ENCODE measurements at places on chromosomes 16 and 17.

- no peak for DNase-seq
Measured at GRCh38 chr17:63477480-63478440, 899 bp downstream of the ACE start.

GRCh38 chr16:50120711-50121110 lies 32.4 kb upstream of the TENT4B start:
- no peak for DNase-seq

DNA sequence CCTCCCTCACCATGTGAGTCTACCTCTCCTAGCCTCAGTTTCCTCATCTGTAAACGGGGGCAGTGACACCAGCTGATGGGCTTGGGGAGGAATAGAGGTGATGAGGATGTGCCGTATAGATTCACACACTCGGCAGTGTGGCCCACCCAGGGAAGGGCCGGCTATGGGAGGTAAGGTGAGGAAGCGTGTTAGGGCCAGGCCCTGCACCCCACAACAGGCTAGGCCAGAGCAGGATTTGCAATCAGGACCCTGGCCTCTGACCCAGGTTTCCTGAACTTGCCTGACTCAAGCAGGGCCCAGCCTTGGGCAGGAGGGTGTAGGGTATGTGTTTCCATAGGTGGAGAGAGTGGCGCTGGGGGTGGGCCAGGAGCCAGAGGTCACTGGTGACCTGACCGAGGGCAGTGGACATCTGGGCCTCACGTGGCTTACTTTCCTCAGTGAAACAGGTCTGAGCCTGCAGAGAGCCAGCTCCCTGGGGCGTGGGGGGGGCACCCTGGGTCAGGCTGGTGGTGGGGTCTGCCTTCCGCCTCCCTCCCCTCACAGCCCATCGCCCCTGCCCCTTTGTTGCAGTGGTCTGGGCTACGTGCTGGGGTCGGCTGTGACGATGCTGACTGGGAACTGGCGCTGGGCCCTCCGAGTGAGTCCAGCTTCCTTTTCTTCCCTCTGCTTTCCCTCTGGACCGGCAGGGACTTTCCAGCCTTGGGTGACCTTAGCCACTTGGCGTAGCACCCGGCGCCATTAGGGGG lies 12.8 kb downstream of the SPNS3 start:
- no peak for DNase-seq

DNA sequence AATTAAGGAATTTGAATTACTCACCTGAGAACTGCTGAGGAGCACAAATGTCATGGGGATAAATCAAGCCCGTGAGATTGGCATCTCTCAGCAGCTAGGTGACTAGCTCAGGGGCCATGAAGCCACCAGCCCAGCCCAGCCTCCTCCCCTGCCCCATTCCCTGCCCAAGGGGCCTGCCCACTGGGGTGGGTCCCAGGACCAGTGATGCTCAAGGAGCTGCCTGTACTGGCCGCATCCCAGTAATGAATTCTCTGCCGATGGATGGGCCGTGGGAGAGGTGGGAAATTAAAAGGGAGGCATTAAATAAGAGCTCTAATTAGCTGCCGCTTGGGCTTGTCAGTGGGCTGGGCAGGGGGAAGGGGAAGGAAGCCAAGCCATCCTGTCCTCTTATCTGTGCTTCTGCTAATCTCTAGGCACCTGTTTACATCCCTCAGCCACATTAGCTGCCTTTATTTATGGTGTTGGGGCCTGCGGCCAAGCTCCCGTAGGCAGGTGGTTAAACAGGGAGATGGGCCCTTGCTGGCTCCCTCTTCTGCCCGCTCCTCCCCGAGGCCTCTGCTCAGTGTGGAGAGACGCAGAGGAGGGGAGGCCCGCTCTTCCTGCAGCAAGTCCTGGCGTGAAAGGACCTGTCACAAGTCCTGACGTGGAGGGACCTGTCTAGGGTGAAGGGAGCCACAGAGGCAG lies 48.8 kb downstream of the PIPOX start:
- DNase-seq, result no peak

DNA sequence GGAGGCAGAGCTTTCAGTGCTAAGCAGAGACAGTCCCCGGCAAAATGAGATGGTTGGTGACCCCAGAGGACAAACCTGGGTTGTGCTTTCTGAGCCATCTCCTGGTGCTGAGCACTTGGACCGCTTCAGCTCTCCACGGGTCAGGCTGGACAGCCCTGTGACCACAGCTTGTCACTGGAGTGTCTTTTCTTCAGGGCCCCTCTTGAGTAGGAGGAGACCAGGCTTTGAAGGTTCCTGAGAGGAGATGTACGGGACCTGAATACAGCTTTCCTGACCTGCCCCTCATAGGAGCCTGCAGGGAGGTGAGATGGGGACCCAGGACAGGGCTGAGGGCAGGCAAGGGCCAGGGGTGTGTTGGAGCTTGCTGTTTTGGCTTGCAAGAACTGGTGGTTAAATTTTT lies 17.8 kb upstream of the ADGRG1 start:
- DNase-seq, result no peak

- DNase-seq, result no peak
Measured at GRCh38 chr17:50620858-50621257, 13.8 kb upstream of the ABCC3 start.

GRCh38 chr16:5607169-5607568 lies 509.6 kb upstream of the EEF2KMT start:
- DNase-seq, result no peak

DNA sequence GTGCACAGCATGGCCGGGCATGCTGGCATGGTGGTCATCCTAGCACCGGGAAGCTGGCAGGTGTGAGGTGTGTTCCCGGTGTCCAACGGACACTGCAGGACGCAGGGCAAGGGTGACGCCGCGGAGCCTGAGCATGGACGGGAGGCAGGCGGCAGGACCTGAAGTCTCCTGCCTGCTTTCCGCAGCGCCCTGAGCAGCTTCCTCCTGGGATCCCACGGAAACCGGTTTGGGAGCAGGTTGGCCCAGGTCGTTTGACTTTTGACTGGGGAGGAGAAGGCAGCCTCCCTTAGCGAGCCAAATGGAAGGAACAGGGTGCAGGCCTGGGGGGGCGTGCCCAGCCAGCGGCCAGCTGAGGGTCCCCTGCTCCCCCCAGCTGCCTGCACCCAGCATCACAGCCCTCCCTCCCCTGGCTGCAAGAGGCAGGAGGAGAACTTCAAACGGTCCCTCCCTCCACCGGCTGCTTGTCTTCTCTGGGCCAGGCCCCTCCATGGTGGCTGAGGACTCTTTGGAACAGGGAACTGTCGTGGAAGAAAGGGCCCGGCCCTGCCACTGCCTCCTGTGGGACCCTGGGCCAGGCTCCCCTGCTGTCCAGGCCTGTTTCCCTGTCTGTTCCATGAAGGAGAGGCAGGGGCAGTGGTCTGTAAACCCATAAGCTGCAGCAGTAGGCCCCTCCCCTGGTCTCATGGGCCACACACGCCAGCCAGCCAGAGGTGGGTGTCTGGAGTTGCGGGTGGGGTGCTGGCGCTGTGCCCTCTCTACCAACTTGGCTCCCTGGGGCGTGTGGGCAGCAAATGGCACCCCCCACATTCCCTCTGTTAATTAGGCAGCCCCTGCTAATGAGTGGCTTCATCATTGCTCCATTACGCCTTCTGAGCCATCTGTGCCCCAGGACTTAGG lies 7.8 kb upstream of the ADGRG1 start:
- DNase-seq, result no peak

DNA sequence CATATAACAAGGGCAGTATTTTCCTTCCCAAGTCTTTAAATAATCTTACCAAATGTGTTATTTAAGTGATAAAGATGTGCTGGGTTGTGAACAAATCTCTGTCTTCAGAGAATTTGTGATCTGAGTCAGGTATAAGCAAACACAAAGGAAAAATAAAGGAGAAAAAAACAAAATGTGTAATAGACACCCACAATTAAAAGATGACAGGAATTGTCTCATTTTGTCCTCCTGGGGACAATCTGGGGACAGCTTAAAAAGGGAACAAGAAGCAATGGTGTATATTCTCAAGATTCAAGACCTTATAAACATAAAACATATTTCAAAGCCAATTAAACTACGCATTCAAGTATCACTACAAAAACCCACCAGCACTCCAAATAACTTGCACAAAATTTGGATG lies 107.2 kb downstream of the TRIM37 start:
- DNase-seq, result no peak

GRCh38 chr16:73095142-73095820 lies 47.4 kb upstream of the ZFHX3 start:
- no peak for DNase-seq

- DNase-seq, result no peak
Measured at GRCh38 chr17:59311051-59311468, 20.4 kb upstream of the YPEL2 start.

DNA sequence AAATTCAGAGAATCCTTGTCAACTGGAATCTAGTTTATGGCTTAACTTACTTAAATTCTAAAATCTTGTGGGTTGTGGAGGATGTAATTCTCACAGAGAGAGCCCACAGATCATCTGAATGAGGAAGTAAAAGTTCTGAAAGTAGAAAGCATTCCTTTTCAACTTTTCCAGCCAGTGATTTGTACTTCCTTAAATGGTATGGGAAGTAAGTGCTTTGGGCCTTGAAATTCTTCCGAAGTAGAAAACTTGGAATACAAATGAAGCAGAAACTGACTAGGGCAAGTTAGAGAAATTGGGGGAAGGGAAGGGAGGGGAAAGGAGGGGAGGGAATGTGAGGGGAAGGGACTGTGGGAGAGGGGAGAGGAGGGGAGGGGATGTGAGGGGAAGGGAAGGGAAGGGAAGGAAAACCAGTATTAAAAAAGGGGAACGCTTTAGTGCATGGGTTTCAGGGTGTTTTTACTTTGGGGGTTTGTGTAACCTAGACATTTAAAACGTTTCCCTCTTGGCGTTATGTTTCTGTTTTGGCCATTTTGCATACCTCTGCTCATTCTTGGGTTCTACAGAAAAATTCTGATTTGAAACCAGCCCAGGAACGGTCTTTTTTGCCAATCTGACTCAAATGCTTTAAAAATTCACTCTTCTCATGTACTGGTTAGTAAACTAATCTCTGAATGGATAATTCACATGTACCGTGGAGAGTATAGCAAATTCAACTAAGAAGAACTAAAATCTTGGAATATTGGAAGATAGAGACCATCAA lies 15.5 kb upstream of the SNTB2 start:
- no peak for DNase-seq

GRCh38 chr16:84763629-84764028 lies 56.2 kb upstream of the CRISPLD2 start:
- no peak for DNase-seq

DNA sequence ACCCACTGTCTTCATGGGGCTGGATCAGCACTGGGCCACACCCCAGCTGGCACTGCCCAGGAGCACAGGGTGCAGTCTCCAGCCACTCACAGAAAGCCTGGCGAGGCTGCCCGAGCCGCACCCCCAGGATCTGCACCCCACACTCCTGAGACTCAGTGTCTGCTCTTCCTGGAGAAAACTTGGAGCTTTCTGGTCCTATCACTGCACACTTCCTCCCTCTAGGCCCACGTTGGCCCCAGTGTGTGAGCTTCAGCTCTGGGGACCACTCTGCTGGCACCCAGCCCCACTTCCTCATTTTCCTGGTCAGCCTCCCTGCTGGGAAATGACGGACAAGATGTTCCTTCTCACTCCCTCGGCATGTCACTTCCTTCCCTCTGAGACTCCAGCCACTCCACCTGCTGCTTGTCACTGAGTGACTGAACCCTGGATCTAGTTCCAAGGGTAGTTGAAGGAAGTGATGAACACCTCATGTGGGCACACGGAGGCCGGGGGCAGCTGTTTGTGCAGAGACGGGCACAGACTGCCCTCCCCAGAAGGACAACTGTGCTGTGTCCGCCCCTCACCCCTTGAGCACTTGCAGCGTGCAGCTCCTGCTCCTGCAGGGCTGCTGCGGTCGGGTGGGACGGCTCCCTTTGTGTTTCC lies 29.0 kb downstream of the ZC3H18 start:
- DNase-seq, result no peak

DNA sequence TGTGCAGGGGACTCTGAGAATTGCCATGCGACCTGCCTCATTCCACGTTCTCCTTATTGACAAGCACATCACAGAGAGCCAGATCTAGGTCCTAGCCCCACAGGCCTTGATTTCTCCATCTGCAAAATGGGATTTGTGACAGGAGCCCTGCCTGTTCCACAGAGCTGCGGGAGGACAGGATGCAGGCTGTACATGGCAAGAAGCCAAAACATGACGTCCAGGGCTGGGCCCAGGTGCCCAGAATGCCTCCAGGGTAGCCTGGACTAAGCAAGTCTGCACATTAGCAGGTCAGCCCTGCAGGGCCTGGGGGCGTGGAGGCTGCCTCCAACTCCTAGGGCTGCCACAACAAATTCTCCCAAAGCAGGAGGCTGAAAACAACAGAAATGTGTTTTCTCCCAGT lies 235.7 kb upstream of the SDK2 start:
- DNase-seq, result no peak

DNA sequence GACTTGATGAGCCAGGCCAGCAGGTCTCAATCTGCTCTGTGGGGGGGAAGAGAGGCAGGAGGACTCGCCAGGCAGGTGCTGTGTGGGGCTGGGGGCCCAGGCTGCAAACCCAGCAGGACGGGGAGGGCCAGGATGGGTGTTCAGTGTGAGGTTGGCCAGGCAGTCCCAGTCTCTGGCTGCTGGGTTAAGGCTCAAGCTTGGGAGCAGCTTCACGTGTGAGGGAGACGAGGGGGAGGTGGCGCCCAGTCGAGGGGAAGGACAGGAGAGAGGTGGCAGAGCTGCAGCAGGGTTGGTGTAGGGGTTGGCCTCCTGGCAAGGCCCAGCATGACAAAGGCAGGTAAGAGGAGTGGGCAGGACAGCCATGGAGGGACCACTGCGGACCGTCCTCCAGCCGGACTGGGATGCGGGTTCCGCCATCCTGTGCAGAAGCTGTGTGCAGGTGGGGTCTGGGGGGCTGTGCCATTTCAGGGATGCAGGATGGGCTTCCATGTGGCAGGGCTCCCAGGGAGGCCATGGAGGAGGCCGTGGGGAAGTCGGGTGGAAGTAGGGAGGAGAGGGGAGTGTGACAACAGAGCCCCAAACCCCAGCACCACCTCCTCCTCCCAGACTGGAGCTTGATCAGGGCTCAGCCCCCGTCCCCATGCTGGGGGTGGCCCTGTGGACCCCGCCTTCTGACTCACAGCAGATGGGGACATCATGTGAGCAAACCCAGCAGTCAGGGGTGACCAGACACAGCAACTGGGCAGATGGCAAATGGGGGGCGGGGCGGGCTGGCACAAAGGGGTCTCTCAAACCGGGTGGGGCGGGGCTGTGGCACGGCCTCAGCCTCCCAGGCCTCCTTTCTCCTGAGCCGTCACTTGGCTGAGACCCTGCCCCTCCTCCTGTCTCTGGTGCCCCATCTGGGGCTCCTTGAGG lies 2.8 kb downstream of the ADGRG1 start:
- DNase-seq, result no peak

DNA sequence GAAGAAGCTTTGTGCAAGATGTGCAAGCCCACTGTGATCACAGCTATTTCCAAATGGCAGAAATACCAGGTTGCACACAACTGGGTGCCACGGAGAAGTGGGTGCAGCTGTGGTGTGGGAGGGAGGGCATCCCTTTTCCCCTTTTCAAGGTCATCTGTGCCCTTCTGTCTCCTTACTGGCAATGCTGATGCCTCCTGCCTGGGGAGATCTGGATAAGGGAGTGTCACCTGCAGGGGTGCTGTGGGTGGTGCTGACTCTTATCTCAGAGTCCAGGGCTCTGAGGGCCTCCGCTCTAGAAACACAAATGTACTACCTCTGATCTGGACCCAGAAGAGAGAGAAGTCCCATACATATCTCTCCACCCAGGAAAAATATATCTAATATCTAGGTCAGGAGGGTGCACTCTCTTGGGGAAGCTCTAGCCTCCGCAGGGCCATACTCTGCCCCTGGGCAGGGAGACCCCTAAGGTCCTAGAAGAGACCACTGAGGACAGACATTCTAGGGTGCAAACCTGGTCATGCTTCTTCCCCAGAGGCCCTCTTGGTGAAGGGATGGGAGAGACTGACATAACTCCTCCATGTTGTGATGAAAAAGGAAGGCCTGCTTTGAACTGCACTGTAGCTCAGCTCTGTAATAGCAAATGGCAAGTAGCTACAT lies 18.5 kb downstream of the NPRL3 start:
- DNase-seq, result no peak

All from stimulated activated CD8-positive, alpha-beta memory T cell treated with anti-CD3 and anti-CD28 coated beads, Interleukin-4, amount 100 ng/mL, for 4 hours (primary cell).